ENCODE measurements at places on chromosomes 6 and 20.

GRCh38 chr6:141641406-141641805 lies 491.3 kb upstream of the GJE1 start:
- DNase-seq: no peak

GRCh38 chr20:54062812-54063280 lies 7.5 kb downstream of the BCAS1 start:
- peak; percentile 64 for DNase-seq

DNA sequence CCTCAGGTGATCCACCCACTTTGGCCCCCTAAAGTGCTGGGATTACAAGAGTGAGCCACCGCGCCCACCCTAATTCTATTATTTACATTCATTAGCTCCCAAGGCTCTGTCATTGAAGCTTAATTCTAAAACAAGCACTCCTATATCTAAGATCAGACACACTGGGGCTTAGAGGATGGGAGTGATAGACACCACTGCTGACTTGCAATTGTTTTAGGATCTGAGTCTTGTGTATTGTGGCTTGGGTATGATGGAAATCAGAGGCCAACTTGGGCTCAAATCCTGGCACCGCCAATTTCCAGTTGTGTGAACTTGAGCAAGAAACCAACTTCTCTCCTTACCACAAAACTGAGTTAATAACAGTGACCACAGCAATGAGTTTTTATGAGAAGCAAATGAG lies 34.7 kb downstream of the MTRES1 start:
- DNase-seq: no peak

DNA sequence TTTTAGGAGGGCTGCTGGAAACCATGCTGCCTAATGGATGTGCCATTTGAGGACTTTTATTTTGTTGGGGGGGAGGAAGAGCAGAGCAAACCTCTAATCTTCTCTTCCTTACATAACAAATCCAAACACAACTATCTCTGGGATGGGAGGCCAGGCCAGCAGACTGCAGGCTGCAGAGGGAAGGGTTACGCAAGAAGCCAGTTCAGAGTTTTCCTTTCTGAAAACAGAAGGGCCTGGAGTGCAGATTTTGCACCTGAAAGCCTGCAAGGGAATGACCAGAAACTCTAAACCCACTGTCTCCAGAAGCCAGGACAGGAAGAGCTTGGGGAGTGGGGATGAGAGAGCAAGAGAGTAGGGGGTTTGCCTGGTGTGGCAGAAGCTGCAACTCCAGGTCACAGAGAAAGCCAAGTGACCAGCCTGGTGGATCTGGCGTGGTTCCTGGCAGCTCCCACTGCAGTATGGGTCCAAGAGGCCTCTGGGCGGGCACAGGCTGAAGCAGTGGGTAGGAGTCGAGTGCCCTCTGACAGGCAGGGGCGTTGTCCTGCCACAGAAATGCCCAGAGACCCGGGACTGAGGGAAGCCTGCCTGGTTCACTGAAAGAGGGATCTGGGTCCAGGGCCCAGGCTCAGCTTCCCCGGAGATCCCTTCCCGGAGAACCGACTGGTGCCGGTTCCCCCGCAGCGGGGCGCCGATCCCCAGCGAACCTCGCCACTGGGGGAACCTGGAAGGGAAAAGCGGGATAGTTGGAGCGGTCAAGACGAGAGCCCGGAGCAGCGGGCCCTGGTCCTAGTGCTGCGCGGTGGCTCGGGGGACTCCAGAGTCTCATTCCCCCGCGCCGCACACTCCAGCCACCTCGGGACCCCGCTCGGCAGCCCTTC lies 6.7 kb downstream of the MAFB start:
- no peak for DNase-seq

GRCh38 chr6:328136-328670 lies 35.9 kb downstream of the DUSP22 start:
- DNase-seq: no peak

- DNase-seq: no peak
These were observed 20.6 kb upstream of the ZBTB24 start for GRCh38 chr6:109503327-109504224.

- no peak for DNase-seq
These were observed 33.8 kb downstream of the ZNF217 start for GRCh38 chr20:53559816-53560215.

- DNase-seq: no peak
These were observed 85.1 kb downstream of the GJA1 start for GRCh38 chr6:121520337-121521163.

GRCh38 chr6:151705993-151706733 lies 101.3 kb upstream of the ESR1 start:
- no peak for DNase-seq

GRCh38 chr6:104580452-104580851 lies 279.3 kb downstream of the HACE1 start:
- DNase-seq: no peak

GRCh38 chr20:49484180-49485140 lies 2.0 kb upstream of the KCNB1 start:
- peak; percentile 69 for DNase-seq

GRCh38 chr6:17871836-17872235 lies 115.6 kb downstream of the KIF13A start:
- DNase-seq: no peak

DNA sequence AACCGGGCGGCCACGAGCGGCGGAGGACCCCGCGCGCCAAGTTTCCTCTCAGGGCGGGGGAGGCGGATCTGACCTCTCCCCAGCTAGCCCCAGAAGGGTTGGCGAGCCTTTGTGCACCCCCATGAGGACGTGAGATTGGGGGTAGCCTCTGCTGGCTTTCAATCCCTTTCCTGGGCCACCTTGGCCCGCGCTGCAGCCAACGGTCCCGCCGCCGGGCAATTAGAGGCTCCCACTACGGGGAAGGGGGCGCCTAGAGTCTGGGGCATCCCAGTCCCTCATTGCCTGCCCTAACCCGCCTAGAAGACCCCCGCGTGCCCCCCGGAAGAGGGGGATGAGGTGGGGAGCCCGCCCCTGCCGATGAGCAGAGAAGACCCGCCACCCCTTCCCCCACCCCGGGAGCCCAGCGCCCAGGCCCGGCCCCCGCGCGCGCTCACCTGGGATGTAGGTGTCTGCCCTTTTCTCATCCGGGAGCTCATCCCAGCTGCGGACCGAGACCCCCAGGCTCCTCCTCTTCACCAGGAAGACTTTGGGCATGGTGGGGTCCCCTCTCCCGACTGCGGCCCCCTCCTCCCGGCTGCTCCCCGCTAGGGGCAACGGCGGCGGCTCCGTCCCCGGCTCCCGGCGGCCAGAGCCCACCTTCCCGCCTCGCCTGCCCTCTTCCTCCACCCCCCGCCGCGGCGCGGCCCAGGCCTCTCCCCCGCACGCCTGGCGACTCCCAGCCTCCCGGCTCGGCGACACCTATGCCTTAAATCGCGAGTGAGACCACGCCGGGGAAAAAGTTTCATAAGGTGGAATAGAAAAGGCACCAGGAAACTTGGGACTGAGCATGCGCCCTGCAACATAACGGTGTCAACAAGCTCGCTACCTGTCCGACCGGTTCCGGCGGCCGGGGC lies at the start of gene OVOL2:
TSS of gene OVOL2 (minus strand) at position 816 of the 893 bp plus-strand sequence. CDS start at position 534, 282 bp downstream.
- no peak for DNase-seq

GRCh38 chr6:166728884-166729530 lies 102.0 kb upstream of the RPS6KA2 start:
- DNase-seq: no peak

GRCh38 chr6:45469663-45470062 lies 91.9 kb upstream of the SUPT3H start:
- no peak for DNase-seq
